ENCODE measurements at places on chromosomes 2 and 18.

DNA sequence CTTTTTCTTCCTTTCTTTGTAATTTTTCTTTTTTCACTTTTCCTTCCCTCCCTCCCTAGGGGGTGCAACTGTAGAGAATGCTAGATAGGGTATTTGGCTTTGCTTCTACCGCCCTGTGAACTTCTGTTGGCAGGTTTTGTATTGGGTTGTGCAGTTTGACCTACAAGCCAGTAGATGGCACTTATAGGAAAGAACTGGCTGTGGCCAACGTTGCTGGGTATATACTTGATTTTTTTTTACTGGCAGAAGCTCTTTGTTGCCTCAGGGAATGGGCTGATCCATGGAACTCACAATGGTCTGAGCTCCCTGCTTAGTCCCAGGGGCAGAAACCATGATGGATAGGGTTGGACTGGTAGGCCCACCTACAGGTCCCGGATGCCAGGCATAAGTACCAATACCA is 1019.5 kb upstream of the LRRTM1 start:
- no peak for DNase-seq

- no peak for DNase-seq
Observed at GRCh38 chr18:23675896-23676295, 13.2 kb upstream of the ANKRD29 start.

GRCh38 chr2:216066230-216066629 is 15.4 kb downstream of the PECR start:
- no peak for DNase-seq

DNA sequence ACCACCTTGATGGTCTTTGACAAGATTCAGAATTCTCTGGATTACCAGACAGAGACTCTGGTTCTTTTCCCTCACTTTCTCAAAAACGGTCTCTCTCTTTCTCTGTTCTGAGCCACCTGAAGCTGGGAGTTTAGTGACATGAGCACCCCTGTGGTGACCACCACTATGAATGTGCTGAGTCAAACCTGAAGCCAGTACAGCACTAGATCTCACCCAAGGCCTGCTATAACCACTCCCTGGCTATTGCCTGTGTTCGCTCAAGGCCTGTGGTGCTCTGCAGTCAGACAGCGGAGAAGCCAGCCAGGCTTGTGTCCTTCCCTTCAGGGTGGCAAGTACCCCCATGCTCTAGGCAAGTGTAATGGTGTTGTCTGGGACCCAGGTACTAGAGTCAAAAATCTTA is 828.9 kb upstream of the NXPH2 start:
- DNase-seq, result no peak

DNA sequence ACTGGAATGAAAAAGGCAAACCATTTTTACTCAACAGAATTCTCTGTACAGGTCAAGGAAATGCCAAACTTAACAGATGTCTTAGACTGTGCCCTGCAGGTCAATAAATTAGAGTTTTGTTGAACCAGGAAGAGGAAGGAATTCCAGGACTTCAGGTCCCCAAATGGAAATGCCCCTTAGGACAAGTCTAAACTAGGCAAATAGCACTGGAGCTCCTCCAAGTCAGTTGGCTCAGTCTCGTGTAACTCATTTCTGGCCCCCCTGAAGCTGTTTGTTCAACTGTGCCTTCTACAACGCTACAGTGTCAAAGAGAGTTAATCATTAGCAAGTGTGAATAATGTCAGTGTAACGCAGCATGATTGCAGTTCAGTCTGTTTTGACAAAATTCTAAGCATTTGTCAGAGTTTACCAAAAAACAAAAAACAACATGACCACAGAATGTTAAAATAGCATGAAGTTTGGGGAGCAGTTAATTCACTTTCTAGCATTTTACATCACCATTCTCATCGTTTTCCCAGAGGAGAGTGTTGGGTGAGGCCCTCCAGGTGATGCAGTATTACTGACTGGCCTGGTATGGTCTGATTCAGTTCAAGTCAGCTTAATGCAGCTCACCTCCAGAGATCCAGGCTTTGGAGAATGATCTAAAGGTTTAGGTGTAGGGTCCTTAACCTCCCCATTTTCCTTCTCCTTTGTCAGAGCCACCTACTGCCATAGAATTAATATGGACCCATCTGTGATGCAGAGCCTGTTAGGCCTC is 108.1 kb downstream of the AQP4 start:
- no peak for DNase-seq

DNA sequence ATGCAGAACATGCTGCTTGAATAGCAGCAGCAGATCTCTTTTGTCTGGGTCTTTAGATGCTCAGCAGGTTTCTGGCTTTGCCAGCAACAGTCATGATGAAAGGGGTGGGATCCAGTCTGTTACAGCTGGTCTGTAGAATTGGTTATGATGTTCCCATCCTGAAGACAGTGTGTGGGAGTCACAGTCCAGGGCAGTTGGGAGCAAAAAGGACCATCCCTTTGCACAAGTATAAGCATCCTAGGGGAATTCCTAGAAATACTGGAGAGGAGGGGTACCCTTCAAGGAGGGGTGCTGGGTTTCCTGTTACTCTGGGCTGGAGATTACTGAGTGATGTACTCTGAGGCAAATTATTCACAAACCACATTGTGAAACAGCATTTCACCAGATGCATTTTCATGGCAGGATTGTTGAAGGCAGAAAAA is 119.9 kb upstream of the RND3 start:
- DNase-seq, result no peak

DNA sequence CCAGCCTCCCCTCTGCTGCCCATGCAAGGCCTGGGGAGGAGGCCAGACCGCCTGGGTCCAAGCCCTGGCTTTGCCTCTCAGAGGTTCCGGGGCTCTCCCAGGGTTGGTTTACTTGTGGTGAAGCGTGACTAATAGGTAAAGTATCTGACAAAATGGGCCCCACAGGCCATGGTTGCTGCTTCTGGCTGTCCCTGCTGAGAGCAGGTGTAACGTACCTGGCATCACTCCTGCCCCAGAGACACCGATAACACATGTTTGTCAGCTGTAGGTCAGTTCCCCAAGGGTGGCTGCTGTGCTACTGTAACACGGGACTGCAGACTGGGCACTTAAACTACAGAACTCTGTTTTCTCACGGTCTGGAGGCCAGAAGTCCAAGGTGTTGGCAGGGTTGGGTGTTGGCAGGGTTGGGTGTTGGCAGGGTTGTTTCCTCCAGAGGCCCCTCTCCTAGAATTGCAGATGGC is 34.1 kb downstream of the ODC1 start:
- DNase-seq, result no peak

GRCh38 chr2:40348665-40349064 is 103.2 kb downstream of the SLC8A1 start:
- no peak for DNase-seq

GRCh38 chr2:145085612-145086011 is 565.7 kb upstream of the ZEB2 start:
- no peak for DNase-seq

GRCh38 chr2:75324141-75324540 is 124.8 kb upstream of the TACR1 start:
- no peak for DNase-seq

Data from T follicular helper cell (primary cell).